ENCODE measurements at places on chromosomes 16 and 17. TPM values are rescaled to one million over a fixed set of nuclear protein-coding genes. Genes with fewer than 3 reads are reported as not detected.

SCN4A gene
- 7.9 TPM for total RNA-seq

JPH3 gene
- total RNA-seq, result 10.5 TPM

DNA sequence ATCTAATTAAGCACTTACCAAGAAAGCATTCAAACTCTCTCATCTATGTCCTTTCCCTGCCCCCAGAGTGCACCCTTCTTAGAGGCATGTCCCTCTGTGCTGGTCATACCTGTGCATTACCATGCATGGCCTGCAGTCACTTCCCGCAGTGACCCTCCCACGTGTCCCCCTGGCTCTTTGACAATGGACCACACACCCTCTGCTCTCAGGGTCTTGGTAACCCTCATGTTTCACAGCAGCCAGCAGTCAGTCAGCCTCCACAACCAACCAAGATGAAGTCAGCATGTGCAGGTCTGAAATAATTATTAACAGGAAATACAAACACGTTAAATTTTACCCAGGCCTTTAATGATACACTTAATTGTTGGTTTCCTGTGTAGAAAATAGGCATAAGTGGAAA, 10.1 kb downstream of the KRT33A start:
- no peak for DNase-seq

DNA sequence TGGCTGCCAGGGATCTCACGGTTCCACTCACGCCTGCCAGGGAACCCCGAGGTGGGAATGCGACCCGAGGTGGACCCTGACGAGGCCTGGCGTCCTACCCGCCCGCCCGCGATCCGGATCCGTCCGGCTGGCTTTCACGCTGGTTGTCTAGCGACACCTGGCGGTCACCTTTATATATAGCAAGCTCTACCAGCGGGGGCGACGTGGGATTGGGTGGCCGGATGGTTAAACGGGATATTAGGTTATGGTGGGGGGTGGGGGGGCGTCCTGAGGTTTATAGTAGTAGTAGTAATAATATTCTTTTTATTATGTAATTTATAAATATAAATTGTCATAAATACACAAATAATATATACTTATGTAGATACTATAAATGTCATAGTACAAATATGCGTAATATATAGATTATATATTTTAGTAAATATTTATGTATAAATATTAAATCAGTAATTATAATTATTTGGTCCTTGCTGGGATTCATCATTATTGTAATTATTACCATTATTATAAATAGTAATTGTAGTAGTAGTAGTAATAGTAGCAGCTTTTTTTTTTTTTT, 136.9 kb downstream of the KCNJ12 start:
- peak; percentile 88 for DNase-seq
